NCI-H526 treated with DMSO at 0.1 percent for 48 hours (cell line): ENCODE measurements at places on chromosomes 12 and 14.

GRCh38 chr14:76181546-76181945 lies 29.8 kb downstream of the GPATCH2L start:
- DNase-seq = no peak

DNA sequence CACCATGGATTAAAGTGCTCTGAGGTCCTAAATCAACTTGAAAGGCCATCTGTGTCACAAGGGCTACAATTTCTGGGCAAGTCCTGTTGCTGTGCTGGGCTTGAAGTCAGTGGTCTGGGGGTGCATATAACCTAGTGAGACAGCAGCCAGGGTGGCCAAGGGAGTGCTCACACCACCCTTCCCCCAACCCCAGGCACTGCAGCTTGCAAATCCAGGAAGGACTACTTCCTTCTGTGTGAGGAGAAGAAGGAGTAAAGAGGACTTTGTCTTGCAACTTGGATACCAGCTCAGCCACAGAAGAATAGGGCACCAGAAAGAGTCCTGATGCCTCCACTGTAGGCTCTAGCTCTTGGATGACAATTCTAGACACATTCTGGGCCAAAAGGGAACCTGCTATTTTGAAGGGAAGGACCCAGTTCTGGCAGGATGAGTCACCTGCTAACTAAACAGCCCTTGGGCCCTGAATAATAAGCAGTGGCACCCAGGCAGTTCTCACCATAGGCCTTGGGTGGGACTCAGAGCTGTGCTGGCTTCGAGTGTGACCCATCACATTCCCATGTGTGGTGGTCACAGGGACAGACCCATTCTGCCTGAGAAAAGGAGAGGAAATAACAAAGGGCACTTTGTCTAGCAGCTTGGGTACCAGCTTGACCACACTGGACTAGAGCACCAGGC lies 32.6 kb upstream of the DHRS7 start:
- no peak for DNase-seq

DNA sequence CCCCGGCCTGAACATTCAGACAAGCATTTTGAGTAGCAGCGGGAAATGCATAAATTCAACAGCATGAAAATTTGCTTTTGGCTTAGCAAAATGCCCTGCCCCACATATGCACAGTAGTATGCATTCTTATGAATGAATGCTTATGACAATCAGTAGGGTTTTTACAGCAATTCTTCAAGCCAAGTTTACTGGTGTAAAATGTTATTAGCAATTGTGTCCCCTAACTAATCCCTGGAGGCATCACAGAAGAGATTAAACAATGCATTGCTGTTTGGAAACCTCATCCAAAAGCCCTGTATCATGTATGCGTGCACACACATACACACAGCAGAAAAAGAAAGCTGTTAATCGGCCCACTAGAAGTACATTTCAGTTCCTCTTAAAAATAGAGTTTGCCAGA lies 406.5 kb downstream of the LRIG3 start:
- peak; percentile 56 for DNase-seq

- no peak for DNase-seq
Observed at GRCh38 chr14:21023174-21023573, 1.7 kb downstream of the NDRG2 start.

DNA sequence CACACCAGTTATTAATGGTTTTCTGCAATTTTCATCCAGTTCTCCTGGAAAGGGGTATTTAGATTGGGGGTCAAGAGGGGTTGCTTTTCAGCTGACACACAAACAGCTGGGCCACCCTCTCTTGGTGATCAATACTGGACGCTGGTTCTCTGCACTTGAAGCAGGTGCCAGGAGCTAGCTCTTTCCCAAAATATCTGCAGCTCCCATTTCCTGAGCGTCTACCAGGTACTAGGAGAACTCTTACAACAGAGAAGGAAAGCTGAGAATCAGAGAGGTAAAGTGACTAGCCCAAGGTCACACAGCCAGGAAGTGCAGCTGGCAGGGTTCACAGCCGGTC lies 1.2 kb downstream of the TESC start:
- no peak for DNase-seq

DNA sequence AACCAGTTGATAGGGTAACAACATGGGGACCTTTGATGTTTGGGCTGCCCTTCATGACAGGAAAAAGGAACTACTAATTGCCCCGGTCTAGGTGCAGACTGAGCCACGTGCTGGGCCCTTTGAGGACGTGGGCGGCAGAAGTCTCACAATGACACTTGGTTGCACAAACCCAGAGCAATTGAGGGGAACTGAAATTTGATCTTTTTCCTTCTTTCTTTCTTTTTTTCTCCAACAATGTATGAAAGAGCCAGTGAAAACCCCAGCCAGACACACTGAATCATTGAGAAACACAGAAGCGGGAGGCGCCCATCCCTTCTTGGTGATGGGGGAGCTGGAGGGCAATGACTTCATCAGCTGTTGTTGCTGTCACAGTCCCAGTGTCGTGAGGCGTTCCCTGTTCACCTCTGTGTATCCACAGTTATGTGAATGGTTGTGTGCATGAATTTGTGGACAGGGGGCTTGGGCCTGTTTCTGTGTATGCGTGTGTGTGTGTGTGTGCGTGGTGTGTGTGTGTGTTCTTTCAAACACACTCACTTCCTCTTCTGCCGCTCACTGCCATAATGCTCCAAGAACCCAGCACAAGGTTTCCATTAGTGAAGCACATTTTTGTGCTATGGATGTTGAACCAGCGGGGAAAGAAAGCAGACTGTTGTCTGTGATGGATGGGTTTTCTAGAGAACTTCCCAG lies 137.5 kb upstream of the CCND2 start:
- DNase-seq = no peak

- no peak for DNase-seq
Observed at GRCh38 chr14:100388103-100389054, 65.2 kb downstream of the SLC25A47 start.

DNA sequence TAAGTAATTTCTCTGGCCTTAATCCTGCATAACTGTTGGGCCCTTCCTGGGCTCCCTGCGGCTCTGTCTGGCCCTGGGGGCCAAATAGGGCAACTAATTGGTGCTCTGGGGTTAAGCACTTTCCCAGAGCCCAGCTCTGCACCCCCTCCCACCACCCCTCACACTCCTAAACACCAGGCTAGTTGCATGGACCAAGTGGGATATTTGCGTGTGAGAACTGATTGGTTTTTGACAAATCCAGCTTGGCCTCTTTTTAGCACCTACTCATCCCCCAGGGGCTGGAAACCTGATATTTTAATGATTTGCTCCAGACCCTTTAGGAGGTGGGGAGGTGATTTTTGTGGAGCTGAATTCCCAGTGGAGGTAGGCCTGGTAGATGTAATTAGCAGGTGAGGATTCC lies 91.9 kb downstream of the DICER1 start:
- DNase-seq = no peak

GRCh38 chr14:78851189-78851588 lies 681.0 kb downstream of the NRXN3 start:
- DNase-seq = no peak

GRCh38 chr12:30858471-30858870 lies 68.1 kb upstream of the TSPAN11 start:
- DNase-seq = no peak

- no peak for DNase-seq
Observed at GRCh38 chr12:4743046-4743445, 22.8 kb downstream of the GALNT8 start.

DNA sequence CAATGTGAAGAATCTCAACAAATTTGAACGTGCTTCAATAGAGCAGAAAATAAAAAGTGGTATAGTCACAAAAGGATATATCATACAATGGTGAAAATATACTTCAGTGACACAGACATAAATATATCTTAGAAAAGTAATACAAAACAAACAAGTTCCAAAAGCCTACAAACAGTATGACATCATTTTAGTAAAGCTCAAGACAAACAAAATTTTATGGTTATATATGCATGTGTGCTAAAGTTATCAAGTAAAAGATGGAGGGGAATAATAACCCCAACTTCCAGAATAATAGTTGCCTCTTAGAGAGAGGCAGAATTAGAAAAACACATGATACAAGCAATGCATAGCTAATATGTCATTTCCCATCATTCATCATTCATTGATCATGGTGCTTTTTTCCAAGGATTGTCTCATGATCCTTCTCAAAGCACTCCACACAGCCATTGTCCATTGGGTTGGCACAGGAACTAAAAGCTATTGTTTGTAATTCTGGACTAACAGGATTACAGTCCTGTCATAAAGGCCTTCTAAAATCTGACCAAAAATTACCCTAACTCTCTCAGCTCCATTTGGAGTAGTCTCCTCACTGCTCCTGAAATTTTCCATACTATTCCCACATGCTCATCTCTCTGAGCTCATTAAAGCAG lies 59.5 kb downstream of the IFNG-AS1 start:
- no peak for DNase-seq

- DNase-seq = peak; percentile 34
Observed at GRCh38 chr14:31205681-31206535, 1.7 kb downstream of the HECTD1 start.

DNA sequence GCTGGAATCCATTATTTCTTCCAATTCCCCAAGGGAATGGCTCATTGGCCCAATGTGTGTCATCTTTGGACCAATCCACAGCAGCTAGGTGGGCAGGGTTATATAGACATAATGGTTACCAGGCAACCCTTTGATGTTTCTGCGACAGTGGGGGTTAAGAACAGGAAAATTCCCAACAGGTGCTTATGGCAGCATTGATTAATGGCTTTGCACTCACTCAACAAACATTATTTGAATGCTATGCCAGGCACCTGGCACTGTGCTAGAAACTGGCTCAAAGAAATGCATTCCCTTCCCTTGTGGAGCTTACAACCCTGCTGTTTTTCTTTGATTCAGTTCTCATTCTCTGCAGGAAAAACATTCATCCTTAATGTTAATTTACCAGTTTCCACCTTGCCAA lies 1221.0 kb downstream of the AACS start:
- peak; percentile 2 for DNase-seq

DNA sequence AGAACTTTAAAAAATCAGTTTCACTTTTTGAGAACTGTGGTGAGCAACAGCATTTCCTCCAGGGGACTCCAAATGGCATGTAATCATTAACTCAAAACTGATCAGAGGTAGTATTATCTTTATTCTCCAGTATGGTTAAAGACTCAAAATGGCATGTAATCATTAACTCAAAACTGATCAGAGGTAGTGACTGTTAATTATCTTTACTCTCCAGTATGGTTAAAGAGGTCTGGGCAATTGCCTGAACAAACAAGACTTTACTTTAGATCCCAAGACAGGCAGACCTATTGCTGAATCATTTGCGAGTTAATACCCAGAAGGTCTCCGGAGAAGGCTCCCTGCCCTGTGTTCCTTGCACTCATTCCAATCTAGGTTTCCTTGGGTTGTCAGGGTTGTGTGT lies 6.6 kb upstream of the ACADS start:
- no peak for DNase-seq

GRCh38 chr12:32698285-32698684 lies 19.2 kb downstream of the DNM1L start:
- DNase-seq = peak; percentile 37

DNA sequence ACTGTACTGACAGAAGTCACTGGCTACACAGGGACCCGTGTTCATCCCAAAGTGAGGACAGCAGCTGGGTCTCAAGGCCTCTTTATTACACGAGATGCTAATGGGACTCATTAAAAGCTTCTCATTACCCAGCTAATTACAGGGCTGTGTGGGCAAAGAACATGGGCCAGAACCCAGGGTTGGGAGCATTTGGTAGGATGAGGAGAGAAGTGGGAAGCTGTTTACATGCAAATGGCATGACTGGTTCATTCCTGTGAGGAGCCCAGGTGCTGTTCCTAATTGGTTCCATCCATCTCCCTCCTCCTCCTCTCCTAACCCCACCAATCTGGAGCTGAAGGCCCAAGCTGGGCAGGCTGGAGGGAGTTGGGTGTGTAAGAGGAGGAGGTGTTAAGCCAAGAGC lies 8.9 kb upstream of the TAC3 start:
- no peak for DNase-seq

- DNase-seq = no peak
Observed at GRCh38 chr12:50572287-50572686, 67.5 kb downstream of the DIP2B start.

- no peak for DNase-seq
Observed at GRCh38 chr14:36506732-36507614, 13.1 kb downstream of the NKX2-1 start.

GRCh38 chr12:32949815-32950214 lies 53.2 kb upstream of the PKP2 start:
- no peak for DNase-seq

DNA sequence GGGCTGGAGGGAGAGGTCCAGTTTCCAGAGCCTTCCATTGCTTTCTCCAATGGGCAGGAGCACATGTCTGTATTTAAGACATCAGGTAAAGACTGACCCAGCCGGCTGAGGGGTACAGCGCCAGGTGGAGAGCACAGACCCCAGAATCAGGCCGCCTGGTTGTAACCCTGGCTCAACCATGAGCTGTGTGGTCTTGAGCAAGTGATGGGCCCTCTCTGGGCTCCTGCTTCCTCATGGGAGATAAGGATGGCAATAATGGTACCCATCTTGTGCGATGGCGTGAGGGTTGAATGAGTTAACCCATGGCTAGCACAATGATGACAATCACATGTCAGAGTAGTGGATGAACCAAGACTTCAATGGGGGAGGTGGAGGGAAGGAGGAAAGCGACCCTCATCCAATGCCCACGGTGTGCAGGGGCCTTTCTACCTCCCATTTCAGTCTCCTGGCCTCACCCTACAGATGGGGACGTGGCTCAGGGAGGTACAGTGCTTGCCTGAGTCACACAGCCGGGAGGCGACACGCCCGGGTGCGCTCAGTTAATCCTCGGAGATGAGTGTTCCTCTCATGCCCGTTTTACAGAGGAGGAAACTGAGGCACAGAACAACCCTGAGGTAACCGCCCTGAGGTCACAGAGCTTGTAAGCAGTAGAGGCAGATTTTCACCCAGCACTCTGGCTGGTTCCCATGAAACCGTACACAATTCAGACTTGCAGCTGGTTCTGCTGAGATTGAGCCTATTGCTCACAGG lies 163.9 kb downstream of the RBM19 start:
- no peak for DNase-seq

- DNase-seq = no peak
Observed at GRCh38 chr14:104689881-104690711, 678 bp downstream of the INF2 start.

GRCh38 chr14:104373055-104373854 lies 206.3 kb upstream of the C14orf180 start:
- DNase-seq = no peak

DNA sequence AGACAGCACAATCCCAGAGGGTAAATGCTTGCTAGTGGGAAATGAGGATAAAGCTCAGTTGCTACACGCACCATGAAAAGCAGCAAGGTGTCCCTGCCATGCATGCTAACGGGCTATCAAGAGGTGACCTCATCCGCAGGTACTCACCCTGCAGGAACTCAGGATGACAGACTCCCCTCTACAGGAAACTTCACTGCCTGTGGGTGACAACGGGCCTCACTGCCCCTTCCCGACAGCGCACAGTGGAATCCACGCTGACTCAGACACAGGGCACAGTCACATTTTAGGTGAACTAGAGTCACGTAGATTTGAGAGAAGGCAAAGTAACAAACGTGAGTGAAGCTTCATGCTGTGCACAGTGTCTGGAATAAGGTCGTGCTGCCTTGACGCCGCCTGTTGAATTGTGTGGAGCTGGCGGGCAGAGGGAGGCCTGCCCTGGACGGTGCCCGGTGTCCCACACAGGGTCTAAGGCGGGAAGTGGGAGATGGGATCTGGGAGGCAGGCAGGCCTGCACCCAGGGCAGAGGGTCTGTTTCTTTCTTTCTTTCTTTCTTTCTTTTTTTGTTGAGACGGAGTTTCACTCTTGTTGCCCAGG lies 331.8 kb downstream of the TMEM132D start:
- no peak for DNase-seq

GRCh38 chr12:127334912-127335644 lies 931.9 kb upstream of the TMEM132C start:
- DNase-seq = no peak
